ENCODE measurements at places on chromosomes 3 and 15. TPM values are rescaled to one million over a fixed set of nuclear protein-coding genes. Genes with fewer than 3 reads are reported as not detected.

TICRR gene
- 0.20 TPM for polyA plus RNA-seq

RPS27L gene
- 287 TPM for polyA plus RNA-seq

AGTR1 gene
- polyA plus RNA-seq, result not detected

HCN4 gene
- polyA plus RNA-seq, result not detected

SLC28A2 gene
- polyA plus RNA-seq, result not detected

KNG1 gene
- polyA plus RNA-seq, result not detected

PPM1M gene
- 55.5 TPM for polyA plus RNA-seq

FHIT gene
- polyA plus RNA-seq, result 14.4 TPM

GPR62 gene
- not detected for polyA plus RNA-seq

WDR93 gene
- not detected for polyA plus RNA-seq

CCDC14 gene
- 9.4 TPM for polyA plus RNA-seq

ATG3 gene
- polyA plus RNA-seq, result 123 TPM

FBLN2 gene
- not detected for polyA plus RNA-seq

KY gene
- polyA plus RNA-seq, result not detected

CDHR4 gene
- not detected for polyA plus RNA-seq

AADACL2 gene
- polyA plus RNA-seq, result not detected

DYNC1LI1 gene
- 30.0 TPM for polyA plus RNA-seq

IFT57 gene
- 46.7 TPM for polyA plus RNA-seq

TSC22D2 gene
- polyA plus RNA-seq, result 6.3 TPM

BNC1 gene
- not detected for polyA plus RNA-seq

Data from CD4-positive, CD25-positive, alpha-beta regulatory T cell (primary cell).